ENCODE measurements at places on chromosomes 4 and X. TPM values are rescaled to one million over a fixed set of nuclear protein-coding genes. Genes with fewer than 3 reads are reported as not detected.

DNA sequence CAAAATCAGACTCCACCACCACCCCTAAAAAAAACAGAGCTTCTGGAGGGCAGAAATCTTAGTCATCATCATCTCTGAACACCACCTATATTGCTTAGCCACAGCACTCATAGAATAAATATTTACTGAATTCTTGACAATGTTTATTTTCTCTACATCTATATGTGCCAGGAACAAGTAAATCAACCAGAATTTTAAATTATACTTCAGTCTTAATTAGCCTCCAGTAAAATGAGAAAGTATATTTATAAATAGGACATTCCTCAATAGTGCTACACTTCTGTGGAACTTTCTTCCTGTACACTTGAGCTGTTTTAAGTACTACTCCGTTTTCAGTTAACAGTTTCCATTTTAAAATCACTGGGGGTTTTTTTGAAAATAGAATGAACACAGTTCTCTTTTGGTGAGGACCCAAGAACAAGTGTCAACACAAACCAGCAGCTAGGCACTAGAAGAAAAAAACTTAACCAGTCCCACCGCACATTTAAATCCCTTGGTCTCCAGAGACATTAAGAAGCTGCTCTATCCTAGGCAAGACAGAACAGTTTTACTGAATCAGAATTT is 25.5 kb downstream of the SMIM14 start:
- peaks cover 13% of the 10 kb centered on the region for H3K36me3 ChIP-seq
- peaks cover 12% of the 10 kb centered on the region for H3K4me1 ChIP-seq
- no peaks in the 10 kb centered on the region for H3K27me3 ChIP-seq
- H3K27ac ChIP-seq: peak overlapping the region; percentile 34

DNA sequence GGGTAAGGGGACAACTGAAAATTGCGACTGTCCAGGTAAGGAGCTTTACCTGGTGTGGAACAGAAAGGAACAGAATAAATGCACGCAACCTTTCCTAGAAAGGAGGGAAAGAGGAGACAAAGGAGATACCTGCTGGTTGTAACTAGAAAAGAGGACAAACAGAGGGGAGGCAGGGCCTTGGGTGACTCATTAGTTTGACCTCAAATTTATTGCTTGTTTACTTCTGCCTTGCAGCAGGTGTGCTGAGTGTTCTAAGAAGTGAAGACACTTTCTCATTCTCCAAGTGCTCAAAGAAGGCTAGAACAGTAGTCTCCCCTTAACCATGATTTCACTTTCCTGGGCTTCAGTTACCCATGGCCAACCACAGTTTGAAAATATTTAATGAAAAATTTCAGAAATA is 123.1 kb upstream of the BOD1L1 start:
- no peak overlapping the region for H3K4me3 ChIP-seq
- no peaks in the 10 kb centered on the region for H3K4me1 ChIP-seq
- H3K36me3 ChIP-seq: no peaks in the 10 kb centered on the region
- H3K27me3 ChIP-seq: no peaks in the 10 kb centered on the region

- DNase-seq: no peak
- H3K27me3 ChIP-seq: no peaks in the 10 kb centered on the region
- H3K4me3 ChIP-seq: no peak overlapping the region
- no peak overlapping the region for H3K27ac ChIP-seq
- no peaks in the 10 kb centered on the region for H3K4me1 ChIP-seq
Observed at GRCh38 chr4:189767941-189768340, 172.7 kb upstream of the FRG1 start.

Gene HTR2C
- not detected for total RNA-seq

Gene TEX13D
- total RNA-seq: not detected

DNA sequence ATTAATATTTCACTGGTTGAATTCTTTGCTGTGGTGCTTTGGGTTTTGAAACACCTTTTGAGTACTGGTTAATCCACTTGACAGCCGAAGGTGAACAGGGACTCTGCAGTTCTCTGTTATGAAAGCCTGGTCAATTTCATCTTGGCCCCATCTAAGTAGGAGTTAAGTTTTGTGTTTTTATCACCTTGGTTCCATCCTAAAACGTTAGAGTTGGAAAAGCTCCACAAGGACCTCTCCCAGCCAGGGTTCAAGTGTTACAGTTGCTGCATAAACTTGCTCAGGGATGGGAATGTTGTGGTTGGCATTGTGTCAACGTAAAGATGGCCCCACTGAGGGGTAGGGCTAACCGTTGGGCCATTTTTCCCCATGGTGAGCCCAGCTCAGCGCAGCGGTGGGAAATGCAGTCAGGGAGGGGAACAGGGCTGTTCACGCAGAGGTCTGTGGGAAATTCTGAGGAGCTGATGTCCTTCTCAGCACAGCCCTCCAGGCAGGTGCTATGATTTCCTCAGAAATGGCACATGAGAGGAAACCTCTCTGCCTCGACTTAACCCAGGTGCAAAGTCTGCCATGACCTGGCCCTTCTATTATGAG is 188.7 kb downstream of the STIM2 start:
- no peaks in the 10 kb centered on the region for H3K36me3 ChIP-seq
- no peak overlapping the region for H3K4me3 ChIP-seq
- H3K27me3 ChIP-seq: peaks cover 56% of the 10 kb centered on the region
- no peak overlapping the region for H3K27ac ChIP-seq
- peaks cover 7% of the 10 kb centered on the region for H3K4me1 ChIP-seq

Gene FGD1
- 5.7 TPM for total RNA-seq

DNA sequence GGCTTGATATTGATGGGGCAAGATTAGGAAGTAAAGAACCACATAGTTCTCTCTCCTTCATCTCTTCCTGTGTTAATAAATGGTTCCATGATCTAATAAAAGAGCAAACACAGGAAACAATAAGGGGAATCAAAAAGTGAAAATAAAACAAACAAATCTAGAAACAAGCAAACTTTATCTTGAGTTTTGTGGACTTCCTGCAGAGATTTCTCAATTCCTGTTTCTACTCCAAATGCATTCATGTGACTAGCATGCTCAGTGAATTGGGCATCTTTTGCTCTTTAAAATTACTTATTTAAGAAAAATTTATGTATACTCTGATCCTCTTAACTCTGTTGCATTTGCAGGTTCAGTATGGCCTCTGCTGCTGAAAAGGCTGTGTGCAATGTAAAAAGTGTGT is 682.0 kb downstream of the KCTD8 start:
- no peak for DNase-seq
- no peaks in the 10 kb centered on the region for H3K36me3 ChIP-seq
- H3K4me3 ChIP-seq: no peak overlapping the region
- no peaks in the 10 kb centered on the region for H3K27me3 ChIP-seq

GRCh38 chr4:25107827-25108516 is 52.3 kb downstream of the SEPSECS start:
- H3K27ac ChIP-seq: no peak overlapping the region
- peak; percentile 36 for DNase-seq
- H3K27me3 ChIP-seq: no peaks in the 10 kb centered on the region
- H3K4me1 ChIP-seq: peaks cover 28% of the 10 kb centered on the region
- no peaks in the 10 kb centered on the region for H3K36me3 ChIP-seq
- no peak overlapping the region for H3K4me3 ChIP-seq

Gene SH3RF1
- 10.7 TPM for total RNA-seq

DNA sequence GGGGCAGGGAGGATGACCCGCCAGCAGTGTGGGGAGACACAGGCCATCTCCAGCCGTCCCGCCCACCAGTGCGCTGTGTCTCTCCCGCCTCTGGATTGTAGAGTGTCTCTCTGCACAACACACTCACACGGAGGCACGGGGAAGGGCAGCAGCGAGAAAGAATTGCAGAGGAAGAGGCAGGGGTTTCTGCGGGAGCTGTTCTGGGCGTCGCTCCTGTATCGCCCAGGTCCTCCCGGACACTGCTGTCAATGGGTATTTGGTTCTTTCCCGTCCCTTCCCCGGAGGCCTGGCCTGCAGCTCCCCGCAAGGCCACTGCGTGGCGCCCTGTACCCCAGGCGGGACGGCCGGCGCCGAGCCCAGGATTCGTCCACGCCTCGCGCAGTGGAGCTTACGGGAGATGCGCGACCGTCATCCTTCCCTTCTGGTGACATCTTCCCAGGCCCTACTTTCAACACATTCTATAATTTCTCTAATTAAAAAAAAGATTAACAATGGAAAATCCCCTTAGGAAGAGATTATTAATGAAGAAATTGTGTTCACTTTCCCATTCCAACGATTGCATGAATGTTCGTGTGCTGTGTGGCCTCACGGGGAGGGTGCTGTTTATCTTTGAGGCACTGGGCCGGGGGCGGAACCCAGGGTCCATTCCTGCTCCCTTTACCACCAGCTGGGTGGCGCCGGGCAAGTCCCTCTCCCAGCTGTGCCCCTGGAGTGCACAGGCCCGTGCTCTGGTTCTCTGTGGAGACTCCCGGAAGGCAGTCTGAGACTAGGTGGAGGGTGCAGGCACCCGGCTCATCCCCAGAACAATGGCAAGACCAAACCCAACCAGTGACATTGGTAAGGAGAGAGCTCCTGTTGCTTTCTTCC is 95.7 kb downstream of the CPZ start:
- no peaks in the 10 kb centered on the region for H3K4me1 ChIP-seq
- no peak overlapping the region for H3K27ac ChIP-seq
- no peaks in the 10 kb centered on the region for H3K36me3 ChIP-seq
- DNase-seq: no peak

GRCh38 chr4:183600189-183600685 is 58.7 kb downstream of the RWDD4 start:
- no peak for DNase-seq
- H3K36me3 ChIP-seq: no peaks in the 10 kb centered on the region
- H3K4me1 ChIP-seq: no peaks in the 10 kb centered on the region
- no peak overlapping the region for H3K4me3 ChIP-seq

Data from heart right ventricle (tissue), 16 donors.